Suprapubic skin (tissue), 4 donors: ENCODE measurements at places on chromosomes 6 and 20.

DNA sequence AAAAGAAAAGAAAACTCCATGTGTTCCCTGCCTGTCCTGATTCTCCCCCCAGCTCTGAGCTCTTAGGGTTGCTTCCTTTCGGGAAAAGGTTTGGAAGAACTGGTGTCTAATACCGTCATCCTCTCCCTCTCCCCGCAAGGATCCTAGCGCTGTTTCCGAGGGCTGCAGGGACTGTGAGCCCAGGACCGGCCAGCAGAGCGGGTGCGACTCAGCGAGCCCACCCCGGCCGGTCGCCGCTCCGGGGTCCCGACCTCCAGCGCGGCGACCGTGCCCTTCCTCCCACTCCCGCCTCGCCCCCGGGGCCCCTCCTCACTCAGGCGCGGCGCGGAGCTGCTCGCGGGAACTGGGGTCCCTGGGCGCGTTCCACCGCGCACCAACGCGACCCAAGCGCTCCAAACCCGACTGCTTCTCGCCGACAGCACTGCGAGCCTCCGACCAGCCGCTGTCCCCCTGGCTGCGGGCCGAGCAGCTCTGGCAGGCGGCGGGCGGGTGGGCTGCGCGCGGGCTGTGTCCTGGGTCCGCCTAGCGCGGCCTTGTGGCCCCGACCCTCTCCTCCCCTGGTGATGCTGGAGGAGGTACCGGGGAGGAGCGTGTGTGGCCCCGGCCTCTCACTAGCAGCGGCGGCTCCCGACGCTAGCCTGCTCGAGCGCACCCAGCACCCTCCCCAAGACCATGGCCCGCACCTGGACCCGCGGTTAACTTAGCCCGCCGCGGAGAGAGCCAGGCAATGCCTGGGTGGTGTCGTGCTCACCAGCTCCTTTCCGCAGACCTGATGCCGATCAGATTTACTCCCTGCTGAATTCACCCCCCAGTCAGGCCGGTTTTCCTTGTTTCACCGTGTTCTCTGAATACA, at the start of gene PLA2G7:
TSS of gene PLA2G7 (minus strand) at position 509 of the 853 bp plus-strand sequence. CDS start 12,484 bp downstream, outside the sequence.
- no peak within 1 kb of the TSS for H3K27ac ChIP-seq
- peak within 1 kb of the TSS; percentile 78 for H3K4me3 ChIP-seq
- peaks cover 21% of the 10 kb centered on the region for H3K27me3 ChIP-seq
- no peak for DNase-seq

- H3K27me3 ChIP-seq = no peaks in the 10 kb centered on the region
- H3K4me3 ChIP-seq = no peak overlapping the region
- H3K27ac ChIP-seq = no peak overlapping the region
- H3K36me3 ChIP-seq = no peaks in the 10 kb centered on the region
- H3K4me1 ChIP-seq = no peaks in the 10 kb centered on the region
- no peak for DNase-seq
Measured at GRCh38 chr6:48626421-48626820, 515.4 kb upstream of the PTCHD4 start.

DNA sequence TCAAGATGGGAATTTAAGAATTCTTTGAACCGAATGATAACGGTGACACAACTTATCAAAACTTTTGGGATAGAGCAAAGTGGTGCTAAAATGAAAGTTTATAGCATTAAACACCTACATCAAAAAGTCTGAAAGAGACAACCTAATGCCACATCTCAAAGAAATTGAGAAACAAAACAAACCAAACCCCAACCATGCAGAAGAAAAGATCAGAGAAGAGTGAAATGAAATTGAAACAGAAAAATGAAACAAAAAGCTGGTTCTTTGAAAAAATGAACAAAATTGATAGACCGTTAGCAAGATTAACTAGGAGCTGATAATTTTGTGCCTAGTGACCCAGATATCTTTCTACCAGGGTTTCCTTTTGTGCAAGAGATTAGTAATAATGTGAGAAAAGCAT, 248.0 kb upstream of the EYS start:
- no peaks in the 10 kb centered on the region for H3K27me3 ChIP-seq
- no peak overlapping the region for H3K27ac ChIP-seq
- no peaks in the 10 kb centered on the region for H3K4me1 ChIP-seq
- H3K36me3 ChIP-seq = no peaks in the 10 kb centered on the region
- DNase-seq = no peak

DNA sequence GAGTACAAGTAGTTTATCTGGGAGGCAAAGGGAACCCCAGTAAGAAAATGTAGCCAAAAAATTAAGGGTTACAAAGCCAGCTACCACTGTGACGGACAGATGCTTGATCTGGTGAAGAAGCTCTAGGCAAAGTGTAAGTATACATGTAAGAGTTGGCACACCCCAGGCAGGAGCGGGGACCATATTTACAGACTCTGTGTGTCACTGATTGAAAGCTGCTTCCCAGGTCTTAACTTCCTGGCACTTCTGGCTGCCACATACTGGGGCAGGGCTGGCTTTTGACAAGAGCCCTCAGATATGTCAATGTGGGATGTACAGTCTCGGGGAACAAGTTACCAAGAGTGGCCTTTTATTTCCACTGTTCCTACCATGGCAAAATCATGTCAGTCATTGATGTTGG, 48.0 kb upstream of the BCLAF1 start:
- H3K27ac ChIP-seq = no peak overlapping the region
- H3K36me3 ChIP-seq = no peaks in the 10 kb centered on the region
- H3K4me1 ChIP-seq = no peaks in the 10 kb centered on the region
- no peak overlapping the region for H3K4me3 ChIP-seq
- H3K27me3 ChIP-seq = no peaks in the 10 kb centered on the region
- DNase-seq = no peak

DNA sequence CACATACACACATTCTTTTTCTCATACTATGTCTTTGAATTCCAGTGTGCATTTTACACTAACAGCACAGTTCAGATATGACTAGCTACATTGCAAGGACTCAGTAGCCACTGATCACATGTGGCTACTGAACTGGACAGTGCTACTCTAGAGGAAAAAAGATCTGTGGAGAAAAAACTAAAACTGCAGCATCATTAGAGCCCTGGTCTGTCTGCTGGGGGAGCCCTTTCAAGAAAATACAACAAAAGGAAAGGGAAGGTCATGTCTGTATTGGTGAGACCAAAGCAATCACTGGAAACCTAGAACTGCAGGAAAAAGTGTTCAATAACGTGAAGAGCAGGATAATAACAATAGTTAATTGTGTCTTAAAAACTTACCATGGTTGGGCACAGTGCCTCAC, 132.3 kb upstream of the JARID2 start:
- no peak overlapping the region for H3K4me3 ChIP-seq
- H3K27me3 ChIP-seq = no peaks in the 10 kb centered on the region
- DNase-seq = no peak
- no peaks in the 10 kb centered on the region for H3K4me1 ChIP-seq

- no peak overlapping the region for H3K27ac ChIP-seq
- no peaks in the 10 kb centered on the region for H3K36me3 ChIP-seq
- no peak overlapping the region for H3K4me3 ChIP-seq
- no peaks in the 10 kb centered on the region for H3K4me1 ChIP-seq
- no peaks in the 10 kb centered on the region for H3K27me3 ChIP-seq
Measured at GRCh38 chr20:13373400-13373799, 152.3 kb downstream of the ISM1 start.

GRCh38 chr6:14550822-14551221, 433.2 kb downstream of the CD83 start:
- H3K36me3 ChIP-seq = no peaks in the 10 kb centered on the region
- H3K4me1 ChIP-seq = peaks cover 9% of the 10 kb centered on the region
- H3K27me3 ChIP-seq = no peaks in the 10 kb centered on the region

DNA sequence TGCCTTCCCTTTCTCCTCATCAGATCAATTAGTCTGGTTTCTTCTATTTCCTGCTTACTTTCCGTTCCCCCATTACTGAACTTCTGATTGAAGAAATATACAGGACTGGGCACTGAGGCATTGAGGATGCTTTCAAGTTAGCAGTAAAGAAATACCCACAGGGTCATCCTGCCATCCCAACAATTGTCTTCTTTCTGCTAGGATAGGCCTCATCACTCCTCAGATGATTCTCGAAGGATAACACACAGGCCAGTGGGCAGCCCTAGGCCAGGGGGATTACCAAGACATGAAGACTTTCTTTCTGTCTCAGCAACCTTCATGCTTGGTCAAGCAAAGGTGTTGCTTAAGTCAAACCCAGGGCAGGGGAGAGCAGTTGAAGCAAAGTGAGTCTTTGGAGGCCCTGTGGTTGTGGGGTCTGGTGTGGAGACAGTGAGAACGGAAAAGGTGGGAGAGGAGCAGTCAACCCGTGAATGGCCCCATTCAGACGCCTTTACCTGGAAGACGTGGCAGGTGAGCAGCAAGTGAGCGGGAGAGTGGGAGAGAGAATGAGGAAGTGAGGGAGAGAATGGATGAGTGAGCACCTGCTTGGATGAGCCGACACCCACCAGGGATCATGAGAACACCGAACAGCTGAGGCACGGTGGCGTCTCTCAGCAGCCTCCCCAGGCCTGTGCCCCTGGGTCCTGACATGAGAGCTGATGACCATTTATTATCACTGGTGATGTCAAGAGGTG, 462.9 kb downstream of the PREX1 start:
- H3K36me3 ChIP-seq = no peaks in the 10 kb centered on the region
- no peak for DNase-seq
- peaks cover 4% of the 10 kb centered on the region for H3K27me3 ChIP-seq
- H3K27ac ChIP-seq = no peak overlapping the region

- no peak for DNase-seq
- peaks cover 10% of the 10 kb centered on the region for H3K27me3 ChIP-seq
- no peaks in the 10 kb centered on the region for H3K4me1 ChIP-seq
- H3K27ac ChIP-seq = no peak overlapping the region
- H3K4me3 ChIP-seq = no peak overlapping the region
Measured at GRCh38 chr20:47981222-47981621, 195.9 kb upstream of the SULF2 start.

DNA sequence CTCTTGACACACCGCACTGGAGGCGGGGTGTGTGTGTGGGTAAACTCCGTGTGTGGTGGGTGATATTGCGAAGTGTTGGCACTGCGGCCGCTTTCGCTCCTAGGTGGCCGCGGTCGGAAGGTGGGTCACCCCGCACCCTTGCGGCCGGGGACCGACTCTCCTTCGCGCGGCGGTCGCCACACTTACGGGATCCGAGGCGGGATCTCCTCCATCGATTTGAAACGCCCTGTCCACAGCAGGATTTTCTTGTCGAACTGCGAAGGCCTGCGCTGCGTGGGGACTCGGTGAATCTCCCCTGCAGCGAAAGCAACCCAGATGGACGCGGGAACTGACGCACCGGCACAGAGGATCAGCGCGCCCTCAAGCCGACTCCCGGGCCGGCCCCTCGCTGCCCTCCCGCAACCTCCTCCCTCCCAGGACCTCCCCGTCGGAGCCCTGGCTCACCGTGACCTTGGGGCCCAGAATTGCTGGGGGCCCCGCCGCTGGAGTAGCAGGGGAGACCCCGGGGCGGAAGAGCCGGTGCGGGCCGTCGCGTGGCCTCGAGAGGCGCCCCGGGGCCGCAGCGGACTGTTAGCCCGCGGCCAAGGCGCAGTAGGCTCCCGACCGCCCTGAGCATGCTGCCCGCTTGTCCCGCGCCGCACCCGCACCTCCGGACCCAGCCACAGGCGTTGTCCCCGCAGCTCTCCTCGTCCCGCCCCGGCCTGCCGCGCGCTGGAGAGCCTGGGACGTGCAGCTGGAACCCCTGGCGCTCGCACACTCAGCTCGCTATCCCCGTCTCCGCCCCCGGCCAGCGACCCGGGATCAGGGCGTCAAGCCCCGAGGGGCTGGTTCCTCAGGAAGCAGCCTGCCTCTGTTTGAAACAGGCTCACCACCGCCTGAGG, at the start of gene FAM162B:
TSS of gene FAM162B (minus strand) at position 759 of the 881 bp plus-strand sequence. CDS start at position 616, 143 bp downstream.
- no peak within 1 kb of the TSS for H3K27ac ChIP-seq
- no peak for DNase-seq
- peaks cover 31% of the 10 kb centered on the region for H3K27me3 ChIP-seq
- peaks cover 16% of the 10 kb centered on the region for H3K4me1 ChIP-seq
- H3K4me3 ChIP-seq = peak within 1 kb of the TSS; percentile 52

DNA sequence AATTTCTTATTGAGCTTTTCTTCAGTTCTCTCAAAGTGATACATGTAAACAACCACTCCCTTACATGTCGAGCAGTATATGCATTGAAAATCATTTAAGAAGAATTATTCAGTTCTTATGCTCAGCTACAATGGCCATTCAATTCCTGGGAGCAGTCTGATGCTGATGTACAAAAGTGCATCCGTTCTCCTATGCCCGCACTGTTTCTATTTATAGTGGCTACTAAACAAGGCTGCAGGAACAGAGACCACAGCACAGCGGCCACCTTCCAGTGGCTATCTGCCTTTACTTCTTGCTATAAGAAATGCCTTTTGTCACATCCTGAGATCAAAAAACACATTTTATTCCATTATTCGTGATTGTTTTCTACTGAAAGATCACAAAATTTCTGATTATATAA, 82.2 kb downstream of the FHL5 start:
- no peaks in the 10 kb centered on the region for H3K4me1 ChIP-seq
- no peak for DNase-seq
- no peak overlapping the region for H3K27ac ChIP-seq
- H3K27me3 ChIP-seq = no peaks in the 10 kb centered on the region

GRCh38 chr20:24492031-24492607, 22.7 kb downstream of the SYNDIG1 start:
- H3K27me3 ChIP-seq = no peaks in the 10 kb centered on the region
- H3K4me3 ChIP-seq = no peak overlapping the region
- no peaks in the 10 kb centered on the region for H3K36me3 ChIP-seq
- no peak overlapping the region for H3K27ac ChIP-seq
- no peaks in the 10 kb centered on the region for H3K4me1 ChIP-seq

DNA sequence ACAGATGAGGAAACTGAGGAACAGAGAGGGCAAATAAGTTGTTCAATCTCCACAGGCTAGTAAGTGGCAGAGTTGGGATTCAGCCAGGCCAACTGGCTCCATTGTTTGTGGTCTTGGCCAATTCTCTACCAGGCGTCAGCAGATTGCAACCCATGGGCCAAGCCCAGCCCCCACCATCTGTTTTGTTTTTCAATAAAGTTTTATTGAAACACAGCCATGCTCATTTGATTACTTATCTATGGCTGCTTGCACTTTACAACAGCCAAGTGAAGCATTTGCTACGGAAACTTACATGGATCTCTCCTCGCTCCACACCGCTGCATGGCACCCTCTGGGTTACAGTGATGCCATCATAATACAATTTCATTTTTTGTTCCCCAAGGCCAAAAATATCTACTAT, 90.8 kb downstream of the ZNF217 start:
- no peaks in the 10 kb centered on the region for H3K27me3 ChIP-seq
- no peak overlapping the region for H3K4me3 ChIP-seq
- DNase-seq = no peak

DNA sequence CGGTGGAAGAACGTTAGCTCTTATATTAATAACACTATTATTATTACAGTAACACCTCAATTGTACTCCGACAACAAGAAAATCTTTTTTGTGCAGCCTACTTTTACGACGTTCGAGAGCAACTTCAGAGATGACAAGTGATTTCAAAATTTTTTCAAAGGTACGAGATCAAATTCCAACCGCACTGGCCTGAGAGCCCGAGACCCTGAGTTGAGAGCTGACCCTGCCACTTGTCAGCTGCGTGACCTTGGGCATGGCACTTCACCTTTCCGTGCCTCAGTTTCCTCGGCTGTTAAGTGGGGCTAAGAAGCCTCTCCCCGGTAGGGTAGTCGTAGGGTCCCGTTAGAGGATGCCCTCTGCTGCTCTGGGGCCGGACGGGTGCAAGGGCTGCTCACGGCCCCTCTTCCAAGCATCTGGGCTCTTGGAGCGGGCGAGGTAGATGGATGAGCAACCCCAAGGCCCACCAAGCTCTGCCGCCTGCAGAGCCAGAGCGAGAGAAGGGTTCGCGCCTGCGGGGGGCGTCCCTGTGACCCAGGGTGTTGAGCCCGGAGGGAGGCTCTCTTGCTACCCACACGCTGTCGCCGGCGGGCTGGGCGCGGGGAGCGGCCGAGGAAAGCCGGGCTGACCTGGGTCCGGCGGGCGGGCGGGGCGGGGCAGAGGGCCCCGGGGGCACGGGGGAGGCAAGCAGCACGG, 510 bp downstream of the NDRG3 start:
- H3K4me3 ChIP-seq = peak overlapping the region; percentile 89
- DNase-seq = no peak
- no peak overlapping the region for H3K27ac ChIP-seq
- peaks cover 20% of the 10 kb centered on the region for H3K4me1 ChIP-seq
- H3K36me3 ChIP-seq = no peaks in the 10 kb centered on the region
